ENCODE measurements at places on chromosomes 5 and 9. TPM values are rescaled to one million over a fixed set of nuclear protein-coding genes. Genes with fewer than 3 reads are reported as not detected.
A peak's percentile ranks its signal among the peaks of the same experiment; 100 is the strongest.

GRCh38 chr5:33228149-33228548 lies 212.6 kb upstream of the TARS1 start:
- DNase-seq: no peak

GRCh38 chr9:130896233-130897014 lies at the start of gene QRFP:
Gene QRFP (minus strand): TSS chr9:130896812. CDS start chr9:130893838, 2,974 bp downstream.
- DNase-seq: peak; percentile 17

DNA sequence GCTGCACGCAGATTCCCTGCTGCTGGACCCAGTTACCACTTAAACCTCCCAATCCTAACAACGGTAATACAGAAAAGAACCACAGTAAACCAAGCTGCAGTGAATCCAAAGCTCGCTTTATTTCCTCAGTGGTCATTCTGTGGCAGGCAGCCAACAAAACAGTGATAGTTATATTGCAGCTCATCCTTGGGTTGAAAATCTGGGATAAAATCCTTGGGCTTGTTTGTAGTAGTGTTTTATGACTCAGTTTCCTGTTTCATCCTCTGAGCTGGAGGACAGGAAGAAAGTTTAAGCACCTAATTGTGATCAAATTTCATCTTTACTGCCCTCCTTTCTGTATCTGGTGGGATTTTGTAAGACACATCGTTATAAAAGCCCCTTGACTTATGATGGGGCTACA lies 31.4 kb downstream of the HMGCR start:
- DNase-seq: no peak

- DNase-seq: no peak
Measured at GRCh38 chr9:4750023-4750673, 9.1 kb upstream of the AK3 start.

Gene QRFP
- not detected for total RNA-seq

GRCh38 chr9:15332939-15333338 lies 25.9 kb upstream of the TTC39B start:
- DNase-seq: no peak

DNA sequence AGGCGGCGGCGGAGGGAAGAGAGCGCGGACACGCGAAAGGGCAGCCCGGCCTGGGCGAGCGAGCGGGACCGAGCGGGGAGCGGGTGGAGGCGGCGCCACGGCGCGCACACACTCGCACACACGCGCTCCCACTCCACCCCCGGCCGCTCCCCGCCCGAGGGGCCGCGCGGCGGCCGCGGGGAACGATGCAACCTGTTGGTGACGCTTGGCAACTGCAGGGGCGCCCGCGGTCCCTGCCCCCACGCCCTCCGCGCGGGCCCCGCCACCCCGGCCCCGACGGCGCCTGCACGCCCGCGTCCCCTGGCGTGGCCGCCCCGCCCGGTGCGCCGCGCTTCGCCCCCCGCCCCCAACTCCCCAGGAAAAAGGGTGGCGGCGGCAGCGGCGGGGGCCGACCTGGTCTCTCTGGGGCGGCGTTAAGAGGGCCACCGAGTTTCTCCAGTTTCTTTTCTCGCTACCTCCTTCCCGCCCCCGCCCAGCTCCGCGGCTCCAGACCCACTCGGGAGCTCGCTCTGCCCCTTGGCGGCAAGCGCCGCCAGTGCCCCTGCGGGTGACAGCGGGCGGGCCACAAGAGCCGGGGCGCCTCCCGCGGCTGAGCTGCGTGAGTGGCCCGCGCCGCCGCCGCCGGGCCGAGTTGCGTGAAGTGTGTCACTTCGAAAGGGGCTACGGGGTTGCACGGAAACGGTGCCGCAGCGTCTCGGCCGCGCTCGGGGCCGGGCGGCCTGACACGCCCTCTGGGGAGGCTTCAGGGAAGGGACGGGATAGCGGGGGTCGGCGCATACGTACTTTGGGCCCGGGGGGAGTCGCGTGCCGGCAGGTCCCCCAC lies at the start of gene NR3C1:
Gene NR3C1, minus strand, starts transcription at position 94 of the 823 bp plus-strand sequence. CDS start 2,847 bp downstream, outside the sequence.
- DNase-seq: peak; percentile 69

GRCh38 chr5:135140446-135141204 lies 106.6 kb upstream of the PITX1 start:
- no peak for DNase-seq

Gene SSNA1
- 37.3 TPM for total RNA-seq

GRCh38 chr5:109469896-109470662 lies 60.3 kb upstream of the PJA2 start:
- no peak for DNase-seq

GRCh38 chr9:123696476-123696875 lies 233.4 kb downstream of the DENND1A start:
- no peak for DNase-seq

DNA sequence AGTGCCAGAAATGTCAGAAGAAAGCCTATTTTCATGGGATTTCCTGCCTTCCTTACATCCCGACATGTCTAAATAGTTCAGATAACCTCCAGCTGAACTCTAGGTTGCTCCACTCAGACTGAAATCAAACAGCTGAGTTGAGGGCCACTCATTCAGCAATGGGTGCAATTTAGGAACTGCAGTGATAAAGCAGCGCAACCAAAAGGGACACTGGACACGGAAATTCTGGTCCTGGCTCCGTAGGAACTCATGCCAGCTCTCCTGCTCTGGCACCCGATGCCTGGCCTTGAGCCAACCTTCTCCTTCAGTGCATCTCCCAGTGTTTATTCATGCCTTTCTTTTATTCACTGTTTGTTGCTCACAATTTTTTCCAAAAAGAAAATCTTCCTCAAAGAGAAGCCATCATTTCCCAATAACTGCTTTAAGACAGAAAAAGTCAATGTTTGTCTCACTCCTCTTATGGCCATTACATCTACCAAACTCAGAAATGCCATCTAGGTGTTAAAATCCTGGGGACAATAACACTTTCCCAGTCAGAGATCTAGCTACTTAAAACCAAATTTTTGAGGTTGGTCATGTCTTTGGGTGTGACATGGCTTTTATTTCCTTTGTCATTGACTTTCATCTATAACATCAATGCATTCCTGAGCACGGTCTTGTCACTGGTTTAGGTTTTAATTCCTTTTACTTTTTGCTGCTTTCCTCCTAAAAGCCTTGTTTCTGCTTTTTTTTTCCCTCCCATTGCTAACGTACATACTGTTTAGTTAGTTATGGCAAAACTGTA lies 126.9 kb downstream of the PDE4D start:
- no peak for DNase-seq

Gene UBE2D2
- total RNA-seq: 188 TPM

Gene KIF4B
- total RNA-seq: not detected

- no peak for DNase-seq
Measured at GRCh38 chr9:109918339-109919163, 138.6 kb downstream of the PALM2AKAP2 start.

Gene RMND5B
- 51.3 TPM for total RNA-seq

Gene EIF4E1B
- not detected for total RNA-seq

DNA sequence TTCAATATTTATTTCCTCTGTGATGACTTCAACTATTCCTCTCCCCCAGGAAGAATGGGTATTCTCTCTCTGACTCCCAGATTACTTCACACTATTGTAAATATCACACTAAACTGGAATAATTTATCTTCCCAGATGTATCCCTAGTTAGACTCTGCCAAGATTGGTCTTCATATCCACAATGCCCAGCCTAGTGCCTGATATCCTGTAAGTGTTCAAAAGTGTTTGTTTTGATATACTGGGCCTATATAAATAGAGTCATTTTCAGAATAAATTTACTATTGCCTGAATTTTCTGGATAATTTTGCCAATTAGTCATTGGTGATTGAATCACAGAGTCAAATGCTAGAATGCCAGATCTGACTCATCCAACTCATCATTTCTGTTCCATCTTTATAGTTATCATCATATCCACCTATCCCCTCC lies 143.7 kb upstream of the TNC start:
- no peak for DNase-seq

DNA sequence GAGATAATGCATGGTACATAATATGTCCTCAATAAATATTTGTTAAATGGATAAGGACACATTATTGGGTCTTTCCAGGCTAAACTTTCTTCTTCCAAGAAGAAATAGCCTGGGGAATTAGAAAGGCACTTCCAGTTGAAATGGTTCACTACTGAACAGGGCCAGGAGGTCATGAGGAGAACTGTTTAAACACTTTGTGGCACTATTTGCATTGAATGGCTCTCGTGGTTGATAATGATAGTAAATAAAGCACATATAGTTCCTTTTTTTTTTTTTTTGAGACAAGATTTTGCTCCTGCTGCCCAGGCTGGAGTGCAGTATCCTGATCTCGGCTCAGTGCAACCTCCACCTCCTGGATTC lies 19.9 kb upstream of the CAST start:
- no peak for DNase-seq

DNA sequence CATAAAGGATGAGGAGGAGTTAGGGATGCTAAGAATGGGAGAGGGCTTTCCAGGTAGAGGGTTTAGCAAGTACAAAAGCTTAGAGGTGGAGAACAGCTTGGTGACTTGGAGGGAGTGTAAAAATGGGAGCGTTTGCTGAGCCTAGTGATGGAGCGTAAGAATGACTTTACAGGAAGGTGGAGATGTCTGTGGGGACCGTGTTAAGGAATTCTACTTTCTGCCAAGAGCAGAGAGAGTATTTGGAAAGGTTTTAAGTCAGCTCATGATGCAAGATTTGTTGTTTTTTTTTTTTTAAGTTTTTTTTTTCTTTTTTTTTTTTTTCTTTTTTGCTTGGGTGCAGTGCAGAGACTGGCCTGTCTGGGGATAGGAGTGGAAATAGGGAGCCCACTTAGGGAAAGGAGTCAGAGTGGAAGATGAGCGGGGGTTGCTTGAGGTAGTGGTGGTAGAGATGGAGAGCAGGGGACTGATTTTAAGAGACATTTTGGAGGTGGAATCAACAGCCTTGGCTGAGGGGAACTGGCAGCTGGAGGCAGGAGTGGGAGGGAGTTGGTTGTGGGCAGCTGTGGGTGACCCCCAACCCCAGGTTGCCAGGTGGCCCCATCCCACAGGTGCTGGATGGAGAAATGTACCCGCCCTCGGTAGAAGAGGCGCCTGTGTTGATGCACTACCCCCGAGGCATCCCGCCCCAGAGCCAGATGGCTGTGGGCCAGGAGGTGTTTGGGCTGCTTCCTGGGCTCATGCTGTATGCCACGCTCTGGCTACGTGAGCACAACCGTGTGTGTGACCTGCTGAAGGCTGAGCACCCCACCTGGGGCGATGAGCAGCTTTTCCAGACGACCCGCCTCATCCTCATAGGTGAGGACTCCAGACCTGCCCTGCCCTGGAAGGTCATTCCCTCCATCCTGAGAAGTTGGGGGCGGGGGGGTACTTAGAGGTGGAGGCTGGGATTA lies 12.4 kb downstream of the PTGS1 start:
- no peak for DNase-seq

DNA sequence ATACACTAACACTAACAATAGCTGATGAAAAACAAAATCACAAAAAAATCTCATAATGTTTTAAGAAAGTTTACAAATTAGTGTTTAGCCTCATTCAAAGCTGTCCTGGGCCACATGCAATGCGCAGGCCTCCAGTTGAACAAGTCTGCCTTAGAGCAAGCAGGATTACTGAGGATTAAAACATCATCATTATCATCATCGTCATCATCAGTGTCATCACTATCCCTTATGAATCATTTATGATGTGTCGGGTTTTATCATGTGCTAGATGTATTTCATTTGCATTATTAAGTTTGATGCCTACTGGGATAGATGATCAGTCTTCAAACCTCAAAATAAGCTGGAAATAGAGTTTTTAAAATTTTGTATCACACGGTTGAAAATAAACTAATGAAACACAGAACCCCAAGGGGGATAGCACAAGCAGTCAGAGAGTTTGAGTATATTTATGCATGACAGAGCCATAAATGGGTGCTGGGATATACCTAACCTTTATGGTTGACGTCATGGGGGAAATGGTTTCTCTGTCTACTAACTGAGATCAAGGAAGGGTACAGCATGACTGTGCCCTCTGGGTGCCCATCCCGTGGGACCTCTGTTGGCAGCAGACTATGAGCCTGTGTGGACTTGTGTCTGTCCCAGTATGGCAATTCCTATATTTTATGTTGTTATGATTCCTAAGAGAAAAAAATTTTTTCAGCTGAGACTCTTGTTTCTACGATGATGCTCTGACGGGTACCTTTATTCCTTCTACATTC lies 150.3 kb upstream of the ADRA1B start:
- no peak for DNase-seq

DNA sequence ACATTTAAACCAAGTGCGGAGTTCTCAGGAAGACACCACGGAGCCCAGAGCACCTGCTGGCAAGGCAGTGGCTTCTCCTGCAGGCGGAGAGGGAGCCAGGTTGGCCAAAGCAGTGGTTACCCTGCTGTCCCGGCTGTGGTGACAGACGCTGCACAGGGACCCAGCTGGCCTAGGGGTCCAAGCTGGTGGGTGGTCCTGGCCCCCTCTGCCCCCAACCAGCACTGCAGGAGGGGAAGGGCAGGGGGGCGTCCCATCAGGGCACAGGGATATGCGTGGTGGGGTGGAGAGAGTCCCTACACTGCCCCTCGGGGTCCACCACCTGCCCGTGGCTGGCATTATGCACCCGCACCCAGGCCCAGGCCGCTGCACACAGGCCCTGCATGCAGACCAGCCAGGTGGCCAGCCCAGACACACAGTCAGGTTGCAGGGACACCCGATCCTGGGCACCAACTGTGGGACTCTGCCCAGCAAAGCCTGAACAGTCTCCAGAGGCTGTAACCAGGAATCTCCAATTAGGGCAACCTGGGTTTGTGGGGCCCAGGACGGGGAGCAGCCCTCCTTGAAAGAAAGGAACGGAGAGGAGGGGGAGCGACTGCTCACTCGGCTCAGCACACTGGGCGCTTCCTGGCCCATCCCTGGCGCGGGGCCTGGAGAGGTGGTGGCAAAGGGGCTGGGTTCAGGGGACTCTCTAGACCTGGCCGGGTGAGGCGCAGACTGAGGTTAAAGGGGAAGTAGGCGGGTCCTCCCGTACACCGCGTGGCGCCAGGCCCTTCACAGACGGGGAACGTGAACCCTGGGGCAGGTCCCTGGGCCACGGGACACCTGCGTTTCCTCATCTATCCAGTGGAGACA lies 46.3 kb downstream of the NACC2 start:
- DNase-seq: no peak

GRCh38 chr5:112183103-112183711 lies 235.9 kb downstream of the EPB41L4A start:
- DNase-seq: no peak

Gene BHMT2
- not detected for total RNA-seq

Gene SLC27A6
- not detected for total RNA-seq

Gene COL27A1
- 3.9 TPM for total RNA-seq

- DNase-seq: no peak
Measured at GRCh38 chr9:72276429-72276828, 88.6 kb downstream of the ZFAND5 start.

Gene CTSL
- total RNA-seq: 28.7 TPM

- DNase-seq: no peak
Measured at GRCh38 chr5:95043234-95043633, 241.7 kb downstream of the MCTP1 start.

Gene PRSS3
- not detected for total RNA-seq

Data from glutamatergic neuron (in vitro differentiated cells).